Hepatocyte (in vitro differentiated cells): ENCODE measurements at places on chromosomes 4 and X. TPM values are rescaled to one million over a fixed set of nuclear protein-coding genes. Genes with fewer than 3 reads are reported as not detected.

DNA sequence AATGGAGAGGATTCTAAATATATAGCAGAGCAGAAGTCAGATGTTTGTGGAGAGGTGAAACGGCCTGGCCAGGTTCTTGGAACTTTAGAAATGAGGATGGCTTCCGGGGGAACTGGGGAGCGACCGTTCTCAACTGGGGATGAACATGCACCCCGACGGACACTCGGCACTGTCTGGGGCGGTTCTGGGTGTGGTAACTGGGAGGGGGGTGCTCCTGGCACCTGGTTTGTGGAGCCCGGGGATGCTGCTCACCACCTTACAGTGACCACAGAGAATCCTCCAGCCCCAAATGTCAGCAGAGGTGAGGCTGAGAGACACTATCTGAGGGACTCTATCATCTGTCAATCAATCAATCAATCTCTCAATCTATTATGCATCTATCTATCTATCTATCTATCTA lies 69.0 kb upstream of the PPP2R3B start:
- H3K4me3 ChIP-seq, result no peak overlapping the region
- no peak overlapping the region for H3K27ac ChIP-seq
- no peaks in the 10 kb centered on the region for H3K4me1 ChIP-seq
- H3K27me3 ChIP-seq, result no peaks in the 10 kb centered on the region
- DNase-seq, result no peak
- H3K36me3 ChIP-seq, result no peaks in the 10 kb centered on the region

GRCh38 chr4:152536545-152537182 lies 772 bp upstream of the FBXW7 start:
- H3K4me1 ChIP-seq, result peaks cover 16% of the 10 kb centered on the region
- DNase-seq, result peak; percentile 83
- H3K4me3 ChIP-seq, result peak overlapping the region; percentile 83
- H3K27me3 ChIP-seq, result no peaks in the 10 kb centered on the region
- no peaks in the 10 kb centered on the region for H3K36me3 ChIP-seq

ARSJ gene
- 7.6 and 11.3 TPM in 2 replicates for polyA plus RNA-seq

- H3K27me3 ChIP-seq, result no peaks in the 10 kb centered on the region
- H3K4me1 ChIP-seq, result peaks cover 5% of the 10 kb centered on the region
- DNase-seq, result no peak
- no peak overlapping the region for H3K4me3 ChIP-seq
- H3K36me3 ChIP-seq, result no peaks in the 10 kb centered on the region
- no peak overlapping the region for H3K27ac ChIP-seq
Observed at GRCh38 chr4:121200795-121201472, 36.8 kb upstream of the TNIP3 start.

- no peaks in the 10 kb centered on the region for H3K4me1 ChIP-seq
- DNase-seq, result no peak
- H3K36me3 ChIP-seq, result no peaks in the 10 kb centered on the region
Observed at GRCh38 chr4:5524446-5525299, 183.7 kb downstream of the EVC2 start.

DNA sequence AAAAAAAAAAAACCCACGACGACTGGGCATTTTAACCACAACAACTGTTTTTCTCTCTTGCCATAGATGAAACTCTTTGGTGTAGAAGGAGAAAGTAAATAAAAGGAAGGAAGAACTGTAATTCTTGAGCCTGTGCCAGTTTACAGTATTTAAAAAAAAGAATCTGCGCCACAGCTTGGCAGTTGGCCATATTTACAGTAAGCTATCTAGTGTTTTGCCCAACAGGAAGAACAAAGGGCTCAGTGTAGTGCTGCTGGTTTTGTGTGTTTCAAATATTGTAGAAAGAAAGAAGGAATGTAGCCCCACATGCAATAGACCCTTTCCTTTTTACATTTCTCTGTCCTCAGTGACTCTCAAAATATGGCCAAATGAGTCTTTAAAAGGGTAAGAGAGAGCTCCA lies 66.1 kb downstream of the NR3C2 start:
- H3K27me3 ChIP-seq, result no peaks in the 10 kb centered on the region
- H3K36me3 ChIP-seq, result no peaks in the 10 kb centered on the region
- peak; percentile 40 for DNase-seq
- no peaks in the 10 kb centered on the region for H3K4me1 ChIP-seq
- H3K27ac ChIP-seq, result no peak overlapping the region
- no peak overlapping the region for H3K4me3 ChIP-seq

GRCh38 chrX:821327-822107 lies 190.9 kb downstream of the SHOX start:
- no peaks in the 10 kb centered on the region for H3K27me3 ChIP-seq
- DNase-seq, result no peak
- no peaks in the 10 kb centered on the region for H3K36me3 ChIP-seq
- no peak overlapping the region for H3K27ac ChIP-seq
- H3K4me1 ChIP-seq, result peaks cover 1% of the 10 kb centered on the region

DNA sequence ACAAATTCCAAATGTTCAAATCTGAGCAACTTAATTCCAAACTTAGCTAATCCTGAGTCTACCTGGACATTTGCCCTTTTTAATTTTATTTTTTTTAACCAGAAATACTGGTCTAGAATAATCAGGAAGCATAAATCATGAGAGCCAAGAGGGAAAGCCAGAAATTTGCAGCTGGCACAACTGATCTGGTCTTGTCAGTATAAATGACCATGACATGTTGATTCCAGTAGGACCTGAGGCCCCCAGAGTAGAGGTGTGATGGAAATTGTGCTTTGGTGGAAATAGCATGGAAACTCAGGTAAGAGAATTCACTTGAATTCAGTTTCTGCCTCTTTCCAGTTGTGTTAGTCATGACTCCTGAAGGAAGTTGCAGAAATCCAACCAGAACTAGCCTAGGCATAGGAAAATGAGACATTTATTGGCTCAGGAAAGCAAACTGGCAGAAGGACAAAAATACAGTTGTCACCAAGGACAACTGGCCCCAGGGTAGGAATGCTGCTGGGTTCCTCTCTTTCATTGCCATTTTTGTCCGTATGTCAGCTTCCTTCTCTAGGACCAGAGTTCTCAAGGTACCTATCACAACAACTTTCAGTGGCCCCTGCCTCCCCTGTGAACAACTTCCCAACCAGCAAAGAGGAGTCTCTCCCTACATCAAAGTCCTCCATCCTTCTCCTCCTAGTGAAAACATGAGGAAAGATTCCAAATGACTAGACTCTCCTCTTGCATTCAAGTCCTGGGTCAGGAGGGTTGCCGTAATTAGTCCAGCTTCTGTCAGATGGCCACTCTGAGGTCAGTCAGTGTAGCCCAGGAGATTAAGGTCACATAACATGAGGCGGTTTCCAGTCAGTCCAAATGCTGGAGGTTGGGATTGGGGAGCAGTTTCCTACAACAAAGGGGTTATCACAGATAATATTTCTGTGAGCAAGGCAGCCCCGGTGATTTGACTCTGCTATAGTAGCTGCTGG lies 29.3 kb upstream of the MYOZ2 start:
- no peaks in the 10 kb centered on the region for H3K36me3 ChIP-seq
- DNase-seq, result no peak

GRCh38 chrX:9873952-9874351 lies 87.7 kb downstream of the SHROOM2 start:
- H3K36me3 ChIP-seq, result no peaks in the 10 kb centered on the region
- no peak overlapping the region for H3K27ac ChIP-seq
- no peak overlapping the region for H3K4me3 ChIP-seq
- DNase-seq, result no peak
- no peaks in the 10 kb centered on the region for H3K4me1 ChIP-seq

- DNase-seq, result no peak
- no peaks in the 10 kb centered on the region for H3K36me3 ChIP-seq
- no peak overlapping the region for H3K27ac ChIP-seq
- no peak overlapping the region for H3K4me3 ChIP-seq
- H3K4me1 ChIP-seq, result no peaks in the 10 kb centered on the region
Observed at GRCh38 chr4:152189451-152190179, 346.3 kb downstream of the FBXW7 start.

DNA sequence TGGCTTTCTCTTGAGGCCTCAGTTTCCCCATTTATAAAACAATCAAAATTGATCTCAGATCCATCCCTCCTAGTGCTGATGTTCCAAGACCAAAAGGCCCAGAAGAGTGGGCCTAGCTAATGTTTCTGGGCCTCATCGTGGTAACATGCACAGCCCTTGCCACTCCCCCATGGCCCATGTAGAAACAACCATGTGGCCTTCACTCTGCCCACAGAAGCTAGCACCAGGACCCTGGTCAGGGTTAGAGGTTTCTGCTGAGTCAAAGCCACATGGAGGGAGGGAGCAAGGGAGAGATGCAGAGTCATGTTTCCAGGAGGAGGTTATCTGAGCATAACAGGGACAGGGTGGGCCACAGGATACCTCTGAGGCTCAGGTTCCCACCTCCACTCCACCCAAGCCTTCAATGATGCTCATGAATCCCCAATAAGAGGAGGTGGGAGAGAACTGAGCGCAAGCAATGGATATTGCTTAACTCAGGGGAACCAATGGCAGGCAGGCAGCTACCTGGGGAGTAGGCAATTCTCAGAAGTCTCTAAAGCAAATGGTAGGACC lies 16.9 kb downstream of the OTUD5 start:
- no peak overlapping the region for H3K4me3 ChIP-seq
- H3K36me3 ChIP-seq, result no peaks in the 10 kb centered on the region
- no peak for DNase-seq
